ENCODE measurements at places on chromosomes 4 and X. TPM values are rescaled to one million over a fixed set of nuclear protein-coding genes. Genes with fewer than 3 reads are reported as not detected.

Gene KIF4A
- total RNA-seq = 19.4 TPM

Gene KLB
- total RNA-seq = not detected

Gene CFAP99
- not detected for total RNA-seq

Gene GPR50
- total RNA-seq = not detected

Gene LAMP2
- 44.3 TPM for total RNA-seq

Gene NUDT11
- total RNA-seq = 3.6 TPM

Gene MAGEC2
- not detected for total RNA-seq

Gene UGT2B17
- not detected for total RNA-seq

Gene CENPE
- 29.8 TPM for total RNA-seq

Gene UBE2D3
- 488 TPM for total RNA-seq

All from activated CD4-positive, alpha-beta T cell treated with anti-CD3 and anti-CD28 coated beads, Interleukin-2, amount 10 ng/mL, durations not matched to agents 24 days and 14 days (primary cell).